ENCODE measurements at places on chromosomes 2 and 18.

DNA sequence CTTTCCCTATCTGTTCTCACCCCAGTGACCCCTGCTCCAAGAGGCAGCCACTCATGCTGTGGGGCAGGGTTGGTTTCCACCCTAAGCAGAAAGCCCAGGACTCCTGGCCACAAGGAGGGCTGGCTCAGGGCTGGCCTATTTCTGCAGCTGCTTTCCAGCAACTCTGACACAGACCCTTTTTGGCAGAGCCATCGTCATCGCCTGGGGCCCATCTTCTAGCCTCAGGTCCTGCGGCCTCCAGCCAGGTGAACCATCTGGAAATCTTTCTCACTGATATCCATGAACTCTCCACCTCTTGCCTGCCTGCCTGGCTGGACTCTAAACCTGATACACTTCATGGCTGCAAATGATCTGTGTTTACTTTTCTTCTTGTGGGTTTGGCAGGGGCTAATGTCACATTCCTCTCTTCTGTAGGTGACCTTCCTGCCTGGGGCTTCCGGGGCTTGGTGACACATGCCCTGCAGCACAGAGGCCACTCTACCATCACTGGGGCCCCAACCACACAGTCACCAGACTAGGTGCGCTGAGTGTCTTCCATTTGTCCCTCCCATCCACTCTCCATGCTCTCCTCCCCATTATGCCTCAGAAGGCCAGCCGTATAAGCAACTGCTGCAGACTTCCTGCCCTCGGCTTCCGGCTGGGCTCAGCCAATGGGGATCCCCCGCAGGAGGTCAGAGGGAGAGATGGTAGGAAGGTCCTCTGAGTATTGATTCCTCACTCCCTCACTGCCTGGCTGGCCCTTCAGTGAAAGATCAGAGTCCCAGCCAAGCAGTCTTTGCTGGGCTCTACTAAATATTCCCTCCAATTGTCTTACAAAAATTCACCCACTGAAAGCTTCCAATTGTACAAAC is 9.7 kb upstream of the COPS8 start:
- DNase-seq, result no peak

DNA sequence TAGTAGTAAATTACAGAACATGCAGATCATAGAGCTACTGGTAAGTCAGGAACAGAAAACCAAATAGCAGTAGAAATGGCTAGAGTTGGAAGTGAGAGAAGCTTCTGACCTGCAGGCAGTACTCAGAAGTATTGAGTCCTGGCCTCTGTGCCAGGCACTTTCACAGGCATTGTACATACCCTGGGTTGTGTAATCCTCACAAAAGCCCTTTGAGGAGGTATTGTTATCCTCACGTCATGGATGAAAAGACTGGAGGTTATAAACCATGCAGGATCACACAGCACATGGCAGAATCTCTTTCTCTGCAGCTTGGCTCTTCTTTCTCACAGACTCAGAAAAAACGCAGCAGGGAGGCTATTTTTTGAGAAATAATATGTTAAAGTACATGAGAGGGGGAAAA is 789.3 kb upstream of the FAM98A start:
- no peak for DNase-seq

DNA sequence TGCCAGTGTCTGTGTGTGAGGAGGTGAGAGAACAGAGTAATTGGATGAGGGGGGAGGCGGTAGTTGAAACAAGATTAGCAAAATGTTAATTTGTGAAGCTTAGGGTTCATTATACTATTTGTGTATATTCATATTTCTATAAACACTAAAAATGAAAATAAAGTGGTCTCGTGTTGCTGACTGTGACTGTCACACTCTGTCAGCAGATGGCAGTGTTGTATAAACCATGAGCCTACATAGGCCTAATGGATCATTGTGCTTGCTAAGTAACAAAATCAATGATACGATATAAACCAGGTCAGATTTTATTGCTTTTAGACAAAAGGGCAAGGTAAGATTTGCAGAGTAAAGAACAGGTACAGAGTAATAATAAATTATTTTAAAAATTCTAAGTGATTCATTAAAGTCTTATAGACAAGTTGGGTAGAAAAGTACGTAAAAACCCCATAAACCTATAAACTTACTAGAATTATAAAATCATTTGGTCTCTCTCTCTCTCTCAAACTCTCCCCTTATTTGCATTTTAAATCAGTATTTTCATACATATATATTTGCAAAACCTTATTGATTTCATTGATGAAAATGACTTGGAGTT is 182.7 kb downstream of the RPIA start:
- DNase-seq, result no peak

DNA sequence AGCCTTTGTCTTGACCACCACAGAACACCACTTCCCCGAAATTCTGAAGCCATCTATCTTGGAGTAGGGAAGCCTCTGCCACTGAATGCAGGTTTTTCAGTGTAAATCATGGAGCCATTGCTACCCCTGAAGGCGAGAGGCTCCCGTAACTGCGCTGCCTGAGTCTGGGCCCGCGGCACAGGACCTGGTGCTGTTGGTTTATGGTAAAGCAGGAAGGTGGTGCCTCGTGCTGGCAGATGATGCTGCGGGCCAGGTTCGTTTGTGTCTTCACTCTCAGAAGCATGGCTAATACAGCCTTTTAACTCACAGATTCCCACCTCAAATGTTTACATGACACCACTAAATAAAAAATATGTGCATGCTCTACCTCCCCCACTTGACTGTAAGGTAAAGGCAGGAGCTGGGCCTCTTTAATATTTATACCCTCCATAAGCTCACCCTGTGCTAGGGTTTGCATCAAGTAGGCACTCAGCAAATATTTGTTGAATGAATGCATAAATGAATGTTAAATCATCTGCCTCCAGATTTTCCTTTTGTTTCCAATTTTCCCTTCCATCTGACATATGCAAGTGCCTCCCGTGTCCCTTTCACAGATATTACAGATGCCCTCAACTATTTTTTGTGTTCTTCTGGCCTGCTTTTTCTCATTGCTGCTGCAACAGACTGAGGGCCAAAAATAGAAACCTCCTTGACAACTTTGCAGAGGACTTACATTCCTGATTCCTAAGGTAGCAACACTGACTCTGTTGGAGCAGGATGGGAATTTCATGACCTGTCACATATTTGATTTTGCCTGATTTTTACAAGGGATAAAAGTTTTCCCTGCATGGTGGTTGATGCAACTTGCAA is 83.5 kb upstream of the CPO start:
- no peak for DNase-seq

DNA sequence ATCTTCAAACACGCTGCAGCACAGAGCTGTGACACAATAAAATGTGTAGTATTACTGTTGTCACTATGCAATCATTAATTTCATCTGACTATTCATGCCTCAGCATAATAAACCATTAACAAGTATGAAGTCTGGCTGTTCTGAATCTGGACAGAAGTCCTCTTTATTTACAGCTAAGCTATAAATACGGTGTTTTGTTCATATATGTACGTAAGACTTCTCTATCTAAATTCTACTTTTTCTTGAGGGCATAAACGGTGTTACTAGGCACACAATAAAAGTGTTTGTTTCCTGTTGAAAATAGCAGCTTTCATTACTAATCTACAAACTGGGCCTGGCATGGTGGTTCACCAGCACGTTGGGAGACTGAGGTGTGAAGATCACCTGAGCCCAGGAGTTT is 443.8 kb downstream of the NCKAP5 start:
- no peak for DNase-seq

- no peak for DNase-seq
Observed at GRCh38 chr2:239607517-239608191, 206.8 kb upstream of the HDAC4 start.

DNA sequence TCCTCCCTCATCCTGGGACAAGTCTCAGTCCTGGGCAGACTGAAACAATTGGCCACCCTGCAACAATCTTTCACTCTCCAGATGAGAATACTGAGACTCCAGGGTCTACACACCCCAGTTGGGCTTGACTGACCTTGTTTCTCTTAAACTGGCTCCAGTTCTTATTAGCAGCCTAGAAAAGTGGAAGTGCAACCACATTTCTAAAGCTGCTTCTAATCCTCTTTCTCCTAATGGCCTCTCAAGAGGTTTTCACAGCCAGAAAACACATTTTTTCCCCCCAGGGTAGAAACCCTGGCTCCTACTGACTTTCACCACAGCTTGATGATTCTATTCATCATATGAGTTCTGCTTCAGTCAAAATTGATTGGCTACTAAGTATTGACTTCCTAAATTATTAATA is 45.8 kb downstream of the SLC4A5 start:
- DNase-seq, result no peak

DNA sequence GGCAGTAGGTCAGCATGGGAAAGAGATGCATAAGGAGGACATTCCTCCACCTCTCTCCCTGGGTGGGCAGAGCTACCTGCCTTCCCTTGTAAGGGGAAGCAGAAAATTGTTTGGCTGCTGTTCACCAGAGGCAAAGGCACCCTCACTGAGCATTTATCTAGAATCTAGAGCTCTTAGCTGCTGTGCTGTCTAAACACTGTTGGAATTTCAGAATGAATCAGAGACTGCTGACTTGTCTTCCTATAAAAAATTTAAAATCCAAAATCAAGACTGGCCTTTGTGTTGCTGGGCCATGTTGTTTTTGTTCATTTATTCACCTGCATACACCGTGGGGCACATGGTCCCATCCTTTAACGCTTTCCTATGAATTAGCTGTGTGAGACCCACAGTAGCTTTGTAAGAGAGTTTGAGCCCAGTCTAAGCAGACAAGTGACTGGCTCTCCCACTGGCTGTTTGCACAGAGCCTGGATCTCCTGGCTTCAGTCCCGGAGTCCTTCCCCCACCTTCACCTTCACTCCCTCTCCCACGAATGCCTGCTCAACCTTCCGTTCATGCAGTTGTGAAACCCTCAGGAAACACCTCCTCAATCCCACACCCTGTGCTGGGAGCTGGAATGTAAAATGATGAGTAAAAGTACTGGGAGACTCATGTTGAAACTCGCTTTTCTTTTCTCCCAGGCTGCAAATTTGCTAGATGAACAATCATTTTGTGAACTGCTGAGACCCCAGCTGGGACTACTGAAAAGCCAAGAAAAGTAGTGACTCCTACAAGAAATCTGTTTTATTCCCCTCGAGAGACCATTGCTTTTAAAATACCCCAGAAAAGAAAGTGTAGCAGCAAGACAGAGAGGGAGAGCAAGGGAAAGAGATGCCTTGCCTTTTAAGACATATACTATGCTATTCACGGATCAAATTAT is 76.2 kb downstream of the FAM168B start:
- no peak for DNase-seq

DNA sequence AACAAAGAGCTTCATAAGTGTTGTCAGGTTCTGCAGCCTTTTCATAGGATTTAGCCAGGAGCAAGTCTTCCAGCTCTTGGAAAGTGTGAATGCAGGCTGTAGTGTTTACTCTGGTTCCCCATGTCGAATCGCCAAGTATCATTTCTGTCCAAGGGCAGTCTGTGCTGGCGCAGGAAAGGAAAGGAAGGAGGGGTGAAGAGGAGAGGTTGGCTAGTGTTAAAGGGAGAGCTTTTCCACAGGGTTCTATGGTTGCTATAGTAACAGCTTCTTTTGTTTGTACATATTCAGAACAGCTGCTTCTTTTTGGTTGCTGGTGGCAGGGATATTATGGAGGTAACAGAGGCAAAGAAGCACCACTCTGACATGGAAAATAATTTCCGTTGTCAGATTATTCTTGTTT is 69.9 kb downstream of the KCNH7 start:
- DNase-seq, result no peak

DNA sequence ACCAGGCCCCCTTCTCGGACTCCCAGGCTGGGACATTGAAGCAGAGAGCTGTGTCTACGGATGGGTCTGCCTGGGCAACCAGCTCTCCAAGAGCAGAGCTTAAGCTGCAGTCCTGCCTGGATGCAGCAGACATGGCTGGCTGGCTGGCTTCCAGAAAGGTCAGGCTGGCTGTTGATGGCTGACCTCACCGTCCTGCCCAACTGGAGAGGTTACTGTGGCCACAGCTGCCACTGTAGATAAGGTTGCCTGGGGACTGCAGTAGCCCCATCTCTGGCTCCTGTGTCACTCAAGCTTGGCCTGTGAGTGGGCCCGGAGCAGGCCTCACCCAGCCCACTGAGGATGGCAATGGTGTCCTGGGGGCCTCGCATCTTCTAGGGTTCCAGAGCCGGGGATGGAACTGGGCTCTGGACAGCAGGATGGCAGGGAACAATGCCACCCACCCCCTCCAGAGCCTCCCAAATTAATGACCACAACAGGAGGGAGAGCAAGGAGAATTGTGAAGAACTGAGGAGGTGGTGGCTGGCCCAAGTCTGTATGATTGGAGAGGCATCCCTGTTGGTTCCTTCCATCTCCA is 37.0 kb upstream of the FOSL2 start:
- no peak for DNase-seq

All from activated CD4-positive, CD25-positive, alpha-beta regulatory T cell (primary cell).